Liver (tissue), 10 donors: ENCODE measurements at places on chromosomes 11 and 22. TPM values are rescaled to one million over a fixed set of nuclear protein-coding genes. Genes with fewer than 3 reads are reported as not detected.

Gene DRICH1
- 0.08 TPM for total RNA-seq

Gene TRIM64C
- not detected for total RNA-seq

Gene SLCO2B1
- 92.1 TPM for total RNA-seq

Gene MYEOV
- total RNA-seq, result not detected

Gene CARD18
- total RNA-seq, result not detected

Gene ZNF215
- total RNA-seq, result 0.25 TPM

Gene DBX1
- total RNA-seq, result not detected

Gene RAG1
- total RNA-seq, result 4.3 TPM

Gene RFPL1
- 1.0 TPM for total RNA-seq

Gene L3MBTL2
- total RNA-seq, result 17.4 TPM
